ENCODE measurements at places on chromosomes 16 and 17.

- no peak for DNase-seq
Observed at GRCh38 chr17:27455236-27455913, 873 bp upstream of the KSR1 start.

DNA sequence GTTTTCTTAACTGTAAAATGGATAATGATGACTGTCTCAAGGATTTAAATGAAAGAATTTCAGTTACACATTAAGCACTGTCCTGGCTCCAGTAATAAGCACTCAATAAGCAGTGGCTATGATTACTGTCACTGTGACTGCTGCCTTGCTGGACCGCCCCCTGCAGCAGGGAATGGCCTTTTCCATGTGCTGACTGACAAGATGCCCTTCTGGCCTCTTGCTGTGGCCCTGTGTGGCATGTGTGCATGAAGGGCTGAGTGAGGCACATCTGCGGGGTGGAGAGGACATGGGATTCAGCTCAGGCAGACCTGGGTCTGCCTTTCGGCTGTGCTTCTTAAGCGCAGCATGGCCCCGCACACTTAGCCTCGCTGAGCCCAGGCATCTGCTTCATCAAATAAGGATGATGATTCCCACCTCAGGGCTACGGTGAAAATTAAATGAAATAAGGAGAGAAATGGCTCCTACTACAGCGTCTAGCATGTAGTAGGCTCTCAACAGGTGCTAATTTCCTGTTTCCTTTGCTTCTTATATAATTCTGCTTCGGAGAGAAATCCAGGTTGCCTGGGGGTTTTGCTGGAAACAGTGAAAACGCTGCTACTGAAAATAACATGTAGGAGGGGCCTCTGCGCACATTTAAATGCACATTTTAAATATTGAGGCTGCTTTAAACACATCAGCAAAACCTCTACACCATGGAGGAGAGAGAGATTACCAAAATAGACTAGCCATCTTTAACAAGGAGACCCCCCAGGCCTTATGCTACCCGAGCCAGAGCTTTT, 183.9 kb downstream of the PARN start:
- no peak for DNase-seq

DNA sequence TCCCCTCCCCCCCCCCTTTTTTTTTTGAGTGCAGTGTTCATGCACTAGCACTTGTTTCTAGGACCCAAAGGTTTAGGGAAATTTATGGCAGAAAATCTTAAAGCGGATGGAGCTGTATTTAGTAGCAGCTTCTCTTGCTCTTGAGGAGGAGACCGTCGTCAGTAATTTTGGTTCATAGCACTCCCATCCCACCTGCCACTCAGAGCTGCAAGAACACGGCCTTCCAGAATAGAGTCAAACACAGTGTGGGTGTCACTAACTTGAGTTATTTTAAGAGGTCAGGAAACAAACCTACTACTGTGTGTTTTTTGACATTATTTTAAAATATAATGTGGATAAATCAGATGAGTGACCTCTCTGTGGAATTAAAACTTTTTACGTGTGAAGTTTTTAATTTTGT, 37.3 kb downstream of the SEC14L1 start:
- no peak for DNase-seq

DNA sequence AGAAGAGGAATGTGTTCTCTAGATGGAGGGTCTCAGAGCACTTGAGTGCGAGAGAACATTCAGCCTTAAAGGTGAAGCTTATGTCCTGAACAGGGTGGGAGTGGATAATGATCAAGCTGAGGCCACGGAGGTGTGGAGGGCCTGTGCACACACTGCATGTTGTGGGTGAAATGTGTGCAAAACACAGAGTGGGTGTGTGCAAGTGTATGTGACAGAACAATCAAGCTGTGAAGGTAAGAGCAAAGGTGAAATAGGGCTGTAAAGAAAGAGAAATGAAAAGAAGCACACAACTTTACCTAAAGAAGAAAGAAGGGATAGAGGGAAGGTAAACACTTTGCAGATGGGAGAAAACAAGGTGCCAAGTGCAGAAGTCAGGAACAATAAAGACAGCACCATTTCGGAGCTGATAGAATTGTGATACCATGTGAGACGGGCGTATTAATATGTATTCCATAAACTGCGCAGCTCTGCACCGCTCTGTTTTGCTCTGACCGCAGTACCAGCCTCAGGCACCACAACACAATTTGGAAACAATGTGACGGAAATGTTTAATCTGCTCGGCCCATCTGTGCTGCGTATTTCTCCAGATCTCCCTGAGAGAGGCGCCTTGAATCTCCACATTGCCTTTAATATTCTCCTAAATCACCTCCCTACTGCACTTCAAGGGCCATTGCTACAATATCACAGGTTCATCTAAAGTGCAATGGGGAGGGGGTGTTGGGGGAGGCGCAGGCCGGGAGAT, 40.6 kb downstream of the SNX11 start:
- DNase-seq = no peak

DNA sequence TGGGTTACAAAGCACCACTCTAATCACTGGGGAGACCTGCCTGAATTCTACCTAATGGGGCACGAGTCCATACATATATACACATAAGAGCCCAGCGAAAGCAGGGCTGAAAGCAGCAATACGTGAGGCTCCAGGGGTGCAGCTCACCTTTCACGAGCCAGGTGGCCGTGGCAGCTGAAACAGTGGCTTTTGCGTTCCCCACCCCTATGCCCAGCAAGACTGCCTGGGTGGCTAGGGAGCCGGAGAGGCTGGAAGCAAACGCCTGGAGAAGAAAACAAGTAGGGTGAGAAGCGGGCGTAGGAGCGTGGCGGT, 618 bp downstream of the RUSF1 start:
- DNase-seq = no peak

DNA sequence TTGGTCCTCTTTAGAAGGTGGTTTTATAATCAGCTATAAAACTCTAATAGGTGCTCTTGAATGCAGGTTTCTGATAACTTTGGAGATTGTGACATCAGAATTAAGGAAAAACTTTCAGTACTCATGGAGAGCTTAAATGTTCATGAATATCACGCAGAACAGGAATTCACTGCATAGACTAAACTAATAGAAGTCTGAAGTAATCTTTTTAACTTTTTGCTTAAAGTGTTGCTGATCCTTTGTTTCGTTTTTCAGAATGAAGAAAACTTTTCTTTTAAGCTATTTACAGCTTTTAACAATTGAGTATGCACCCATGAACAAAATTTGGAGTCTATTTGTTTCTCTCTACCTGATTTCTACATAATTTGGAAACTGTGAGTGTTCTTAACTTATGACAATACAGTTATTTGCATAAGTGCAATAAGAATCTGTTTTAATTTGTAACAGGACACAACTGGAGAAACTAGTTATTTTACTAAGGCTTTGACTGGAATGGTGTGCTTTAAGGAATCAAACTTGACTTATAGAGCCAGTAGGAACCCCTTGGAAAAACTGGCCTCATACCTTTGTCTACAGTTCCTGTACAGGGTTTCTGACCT, 17.0 kb upstream of the TRIM25 start:
- DNase-seq = no peak

All from AG09319 (cell line).